ENCODE measurements at places on chromosomes 12 and 14. TPM values are rescaled to one million over a fixed set of nuclear protein-coding genes. Genes with fewer than 3 reads are reported as not detected.
A peak's percentile ranks its signal among the peaks of the same experiment; 100 is the strongest.

ADGRD1 gene
- 6.7 TPM for total RNA-seq

CPNE6 gene
- 0.19 TPM for total RNA-seq

RHOF gene
- total RNA-seq, result 42.6 TPM

PELI2 gene
- total RNA-seq, result 27.6 TPM

CMKLR1 gene
- 25.7 TPM for total RNA-seq

ERG28 gene
- total RNA-seq, result 17.9 TPM

IAPP gene
- not detected for total RNA-seq

- H3K27me3 ChIP-seq, result no peaks in the 10 kb centered on the region
- H3K4me3 ChIP-seq, result no peak overlapping the region
- DNase-seq, result no peak
- no peak overlapping the region for H3K27ac ChIP-seq
Measured at GRCh38 chr12:98274430-98275130, 240.8 kb upstream of the TMPO start.

DNA sequence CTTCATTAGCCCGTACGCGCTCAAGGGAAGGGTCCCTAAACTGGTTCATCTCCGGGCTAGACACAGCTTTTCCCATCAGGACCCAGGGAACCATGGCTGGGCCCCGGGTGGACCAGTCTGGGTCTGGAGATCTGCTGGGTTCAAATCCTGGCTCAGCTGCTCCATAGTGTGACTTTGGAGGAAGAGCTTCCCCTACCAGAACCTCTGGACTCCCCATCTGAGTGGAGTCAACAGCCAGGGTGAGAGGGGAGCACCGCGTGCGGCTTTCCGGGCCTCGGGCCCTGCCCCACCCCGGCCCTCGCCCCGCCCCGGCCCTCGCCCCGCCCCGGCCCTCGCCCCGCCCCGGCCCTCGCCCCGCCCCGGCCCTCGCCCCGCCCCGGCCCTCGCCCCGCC is 41.2 kb downstream of the BEGAIN start:
- no peak for DNase-seq
- no peaks in the 10 kb centered on the region for H3K36me3 ChIP-seq
- no peaks in the 10 kb centered on the region for H3K27me3 ChIP-seq

DNA sequence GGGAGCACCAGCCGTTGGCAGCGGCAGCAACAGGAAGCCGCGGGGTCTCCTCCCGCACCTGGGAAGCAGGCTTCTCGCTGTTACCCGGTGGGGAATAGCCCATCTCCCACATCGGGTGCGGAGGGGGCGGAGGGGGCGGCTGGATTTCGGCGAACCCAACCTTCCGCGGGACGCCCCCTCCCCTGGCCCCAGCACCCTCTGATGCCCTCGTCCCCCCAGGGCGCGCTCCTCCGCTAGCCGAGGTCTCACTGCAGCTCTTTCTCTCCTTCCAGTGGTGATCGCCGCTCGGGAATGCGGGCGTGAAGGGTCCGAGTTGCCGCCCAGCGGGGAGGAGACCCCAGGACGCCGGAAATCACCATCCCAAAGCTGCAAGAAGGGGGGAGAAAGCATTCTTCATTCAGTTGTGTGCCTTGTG is 303 bp downstream of the SAMD4A start:
- peak overlapping the region; percentile 99 for H3K27ac ChIP-seq
- H3K4me3 ChIP-seq, result peak overlapping the region; percentile 85
- no peaks in the 10 kb centered on the region for H3K36me3 ChIP-seq

- H3K27me3 ChIP-seq, result peaks cover 77% of the 10 kb centered on the region
- DNase-seq, result no peak
- peaks cover 25% of the 10 kb centered on the region for H3K4me1 ChIP-seq
- H3K4me3 ChIP-seq, result no peak overlapping the region
- H3K27ac ChIP-seq, result no peak overlapping the region
Measured at GRCh38 chr14:60646226-60646818, 3.0 kb downstream of the SIX1 start.

DNA sequence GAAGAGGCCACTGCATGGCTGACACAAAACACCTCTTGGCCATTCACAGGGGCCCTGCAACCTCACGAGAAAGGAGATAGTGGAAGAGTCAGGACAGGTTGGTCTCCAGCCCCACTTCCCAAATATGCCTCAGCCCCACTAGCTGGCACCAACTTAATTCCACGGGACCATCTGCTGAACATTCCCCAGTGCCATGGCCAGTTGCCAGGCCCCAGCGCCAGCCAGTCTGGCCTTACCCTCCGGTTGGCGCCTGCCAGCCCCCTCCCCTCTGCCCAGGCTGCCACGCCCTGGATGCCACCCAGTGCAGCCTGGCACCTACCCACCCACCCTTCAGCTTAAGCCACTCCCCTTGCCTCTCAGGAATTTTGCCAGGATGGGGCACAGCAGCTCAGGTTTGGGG is 21.2 kb upstream of the HSPB8 start:
- DNase-seq, result no peak
- no peak overlapping the region for H3K4me3 ChIP-seq
- H3K4me1 ChIP-seq, result no peaks in the 10 kb centered on the region
- peaks cover 4% of the 10 kb centered on the region for H3K27me3 ChIP-seq

DNA sequence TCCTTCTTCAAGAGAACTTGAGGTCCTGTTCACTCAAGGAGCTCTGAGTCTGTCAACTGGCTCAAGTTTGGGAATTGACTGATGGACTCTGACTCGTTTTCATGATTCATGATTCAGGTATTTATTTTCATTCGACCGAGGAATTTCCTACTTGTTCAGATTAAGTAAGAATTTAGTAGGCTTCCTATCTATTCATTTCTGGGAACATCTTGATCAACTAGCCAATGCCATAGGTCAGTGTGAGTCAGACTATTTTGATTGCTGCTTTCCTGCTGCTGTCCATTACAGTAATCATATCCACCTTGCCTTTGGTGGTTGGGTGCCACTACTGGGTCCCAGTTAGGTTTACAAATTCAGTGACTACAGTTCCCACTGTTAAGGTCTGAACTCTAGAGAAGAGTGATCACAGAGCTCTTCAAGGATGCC is 6.1 kb downstream of the FAM186A start:
- no peaks in the 10 kb centered on the region for H3K4me1 ChIP-seq
- no peak overlapping the region for H3K27ac ChIP-seq
- no peak overlapping the region for H3K4me3 ChIP-seq
- DNase-seq, result no peak

- DNase-seq, result no peak
- no peak overlapping the region for H3K4me3 ChIP-seq
- H3K27ac ChIP-seq, result no peak overlapping the region
- H3K27me3 ChIP-seq, result no peaks in the 10 kb centered on the region
Measured at GRCh38 chr14:43172899-43173548, 1334.1 kb downstream of the FSCB start.

GRCh38 chr12:132103542-132104308 is 40.4 kb downstream of the DDX51 start:
- H3K27ac ChIP-seq, result no peak overlapping the region
- no peaks in the 10 kb centered on the region for H3K4me1 ChIP-seq
- H3K36me3 ChIP-seq, result no peaks in the 10 kb centered on the region
- H3K27me3 ChIP-seq, result no peaks in the 10 kb centered on the region
- no peak for DNase-seq
- no peak overlapping the region for H3K4me3 ChIP-seq

DNA sequence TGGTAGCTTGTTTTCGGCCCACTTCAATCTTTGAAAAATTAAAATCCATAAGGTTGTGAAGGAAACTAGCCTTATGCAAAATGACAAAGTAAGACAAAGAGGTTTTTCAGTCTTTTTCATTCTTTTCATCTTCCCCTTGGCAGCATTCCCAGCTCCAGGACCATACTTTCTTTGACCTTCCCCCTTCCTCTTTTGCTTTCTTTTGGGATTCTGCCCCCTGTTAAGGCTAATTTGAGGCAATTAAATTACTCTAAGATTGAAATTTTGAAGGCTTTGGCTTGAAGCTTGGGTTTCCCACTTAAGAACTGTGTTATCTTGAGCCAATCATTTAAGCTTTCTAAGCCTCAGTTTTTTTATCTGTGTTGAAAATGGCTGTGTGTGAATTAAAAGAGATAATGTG is 124.9 kb downstream of the DACT1 start:
- no peak overlapping the region for H3K27ac ChIP-seq
- H3K27me3 ChIP-seq, result no peaks in the 10 kb centered on the region
- no peaks in the 10 kb centered on the region for H3K4me1 ChIP-seq
- H3K36me3 ChIP-seq, result no peaks in the 10 kb centered on the region

DNA sequence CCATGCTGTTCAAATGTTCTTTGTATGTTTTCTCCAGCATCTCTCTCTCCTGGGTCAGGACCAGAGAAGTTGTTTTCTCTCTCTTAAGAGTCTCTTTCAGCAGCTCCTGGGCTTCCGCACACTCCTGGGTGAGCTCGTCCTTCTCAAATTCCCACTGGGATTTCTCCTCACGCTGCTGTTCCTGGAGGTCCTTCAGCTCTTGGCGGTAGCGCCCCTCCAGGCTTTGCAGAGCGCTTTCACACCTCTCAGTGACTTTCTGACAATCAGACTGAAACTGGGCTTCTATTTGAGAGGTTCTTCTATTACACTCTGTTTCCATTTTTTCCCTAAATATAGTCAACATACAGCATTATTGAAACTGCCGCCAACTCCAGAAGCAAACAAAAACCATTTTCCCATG is 72.7 kb downstream of the NIN start:
- H3K4me1 ChIP-seq, result peaks cover 2% of the 10 kb centered on the region
- H3K27ac ChIP-seq, result no peak overlapping the region
- no peaks in the 10 kb centered on the region for H3K27me3 ChIP-seq
- H3K36me3 ChIP-seq, result peaks cover 19% of the 10 kb centered on the region

All from kidney (tissue), 22 donors.